Left cardiac atrium (tissue), 4 donors: ENCODE measurements at places on chromosomes 16 and 17.
A peak's percentile ranks its signal among the peaks of the same experiment; 100 is the strongest.

DNA sequence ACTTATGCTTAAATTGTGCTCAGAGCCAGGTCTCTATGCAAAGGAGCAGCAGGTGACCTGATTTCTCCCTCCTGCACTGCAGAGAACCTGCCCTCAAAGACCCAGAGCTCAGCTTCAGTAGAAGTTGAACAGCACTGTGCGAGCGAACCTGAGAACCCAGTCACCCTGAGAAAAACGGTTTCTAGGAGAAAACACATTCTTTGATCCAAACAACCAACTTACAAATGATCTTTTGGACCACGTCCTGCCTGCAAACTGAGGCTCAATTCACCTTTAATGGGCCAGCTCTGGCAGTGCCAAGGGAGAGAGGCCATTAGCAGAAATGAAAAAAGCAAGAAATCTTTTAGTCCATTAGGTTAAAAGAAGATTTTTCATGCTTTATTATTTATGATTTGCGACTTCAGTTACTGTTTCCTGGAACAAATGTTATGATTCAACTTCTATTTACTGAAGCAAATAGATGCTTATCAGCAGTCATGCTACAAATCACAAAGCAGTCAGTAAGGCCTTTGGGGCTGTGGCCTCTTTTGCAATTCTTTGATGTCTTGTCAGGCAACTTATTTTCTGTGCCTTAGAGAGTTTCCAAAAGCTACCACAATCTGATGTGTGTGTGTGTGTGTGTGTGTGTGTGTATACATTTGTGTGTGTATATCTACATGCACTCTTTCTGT, 65.7 kb upstream of the LRRC37A3 start:
- no peak for DNase-seq

DNA sequence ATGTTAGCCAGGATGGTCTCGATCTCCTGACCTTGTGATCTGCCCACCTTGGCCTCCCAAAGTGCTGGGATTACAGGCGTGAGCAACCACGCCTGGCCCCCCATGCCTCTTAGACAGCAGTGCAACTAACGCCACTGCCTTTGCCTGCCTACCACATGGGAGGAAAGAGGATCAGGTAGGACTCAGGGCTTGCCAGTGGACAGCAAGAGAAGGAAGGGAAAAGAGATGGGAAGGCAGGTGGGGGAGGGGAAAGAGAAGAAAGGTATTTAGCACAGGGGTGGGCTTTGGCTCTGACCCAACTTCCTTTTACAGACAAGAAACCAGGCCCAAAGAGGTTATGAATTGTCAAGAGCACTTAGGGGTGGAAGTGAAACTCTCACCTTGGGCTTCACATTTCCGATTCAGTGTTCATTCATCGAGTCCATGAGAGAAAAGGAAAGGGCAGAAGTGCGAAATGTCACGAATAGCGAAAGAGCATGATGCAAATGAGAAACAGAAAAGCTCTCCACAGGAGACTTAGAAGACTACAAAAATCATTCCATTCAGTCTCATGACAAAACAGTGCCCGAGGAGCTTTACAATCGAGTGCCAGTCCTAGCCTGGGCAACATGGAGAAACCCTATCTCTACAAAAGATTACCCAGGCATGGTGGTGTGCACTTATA, 36.4 kb downstream of the CDK5R1 start:
- no peak for DNase-seq

- no peak for DNase-seq
These were observed 71.5 kb upstream of the PLCG2 start for GRCh38 chr16:81707411-81708265.

DNA sequence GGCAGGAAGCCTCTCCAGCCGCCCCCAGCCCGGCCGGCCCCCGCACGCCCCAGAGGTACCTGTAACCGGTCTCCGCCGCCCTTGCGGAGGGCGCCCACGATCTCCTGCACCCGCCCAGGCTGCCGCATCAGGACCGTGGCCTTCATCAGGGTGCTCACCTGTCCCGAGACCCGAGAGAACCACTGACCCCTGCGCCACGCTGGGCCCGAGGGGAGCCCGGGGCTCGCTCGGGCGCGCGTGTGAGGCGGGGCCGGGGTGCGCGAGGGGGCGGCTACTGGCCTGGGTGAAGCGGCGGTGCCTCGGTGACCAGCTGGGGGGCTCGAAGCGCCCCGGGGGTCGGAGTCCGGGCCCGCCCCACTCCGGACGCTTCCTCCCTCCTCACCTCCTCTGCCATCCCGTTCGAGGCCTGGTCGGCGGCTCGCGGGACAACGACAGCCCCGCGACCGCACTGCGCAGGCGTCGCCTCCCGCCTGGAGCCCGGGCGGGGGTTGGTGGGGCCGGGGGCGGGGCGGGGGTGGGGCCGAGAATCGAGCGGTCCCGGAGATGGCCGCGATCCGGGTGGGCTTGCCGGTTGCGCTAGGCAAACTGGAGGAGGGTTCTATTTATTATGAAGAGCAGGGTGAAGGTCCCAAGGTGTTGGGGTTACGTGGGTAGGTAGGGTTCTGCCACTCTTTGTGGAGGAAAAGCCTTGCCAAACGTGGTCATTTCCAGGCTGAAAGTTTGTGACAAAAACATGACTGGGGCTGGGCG, at the start of gene NT5C3B:
TSS of gene NT5C3B (minus strand) at position 433 of the 750 bp plus-strand sequence. CDS start at position 394, 39 bp downstream.
- DNase-seq = peak; percentile 75

GRCh38 chr17:62765351-62765750, 42.8 kb downstream of the MARCHF10 start:
- DNase-seq = no peak

GRCh38 chr16:31253642-31254045, 6.1 kb upstream of the ITGAM start:
- DNase-seq = peak; percentile 44

- no peak for DNase-seq
These were observed 38.7 kb downstream of the CMIP start for GRCh38 chr16:81483064-81483969.

DNA sequence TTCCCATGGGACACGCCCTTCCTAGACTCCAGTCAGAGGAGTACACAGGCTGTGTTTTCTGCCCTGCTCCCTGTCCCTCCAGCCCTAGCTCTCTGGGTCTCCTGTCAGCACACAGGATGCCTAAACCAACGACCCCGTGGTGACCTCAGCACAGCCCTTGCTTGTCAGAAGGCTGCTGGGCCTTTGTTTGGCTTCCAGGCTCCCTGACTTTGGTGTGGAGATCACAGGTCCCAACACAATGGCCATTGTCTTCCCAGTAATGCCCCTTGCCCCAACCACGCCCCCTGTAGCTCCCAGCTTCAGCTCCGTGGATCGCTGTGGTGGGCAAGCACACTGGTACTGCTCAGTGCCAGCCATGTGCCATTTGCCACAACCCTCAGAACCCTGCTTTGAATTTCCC, 15.0 kb downstream of the HNF1B start:
- DNase-seq = no peak

DNA sequence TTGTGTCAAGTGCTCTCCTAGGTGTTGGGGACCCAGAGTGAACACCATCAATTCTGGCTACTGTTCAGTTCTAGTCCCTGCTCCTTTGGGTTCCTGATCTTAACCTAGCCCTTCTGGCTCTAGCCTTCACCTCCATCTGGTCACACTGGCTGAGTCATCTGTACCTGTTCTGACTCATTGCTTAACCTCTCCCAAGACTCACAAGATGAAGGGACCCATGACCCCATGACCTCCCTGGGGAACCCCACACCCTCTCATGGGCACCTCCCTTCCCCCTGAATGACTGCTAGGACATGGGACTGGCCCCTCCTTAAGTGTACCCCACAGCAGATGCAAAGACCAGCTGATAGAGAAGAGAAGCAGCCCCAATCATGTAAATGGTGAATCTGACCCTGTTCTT, 345.8 kb upstream of the CDH5 start:
- DNase-seq = no peak

- DNase-seq = peak; percentile 67
These were observed 660 bp downstream of the RBBP6 start for GRCh38 chr16:24539850-24540601.

- DNase-seq = peak; percentile 67
These were observed 20.7 kb downstream of the LGALS9 start for GRCh38 chr17:27651411-27652345.

DNA sequence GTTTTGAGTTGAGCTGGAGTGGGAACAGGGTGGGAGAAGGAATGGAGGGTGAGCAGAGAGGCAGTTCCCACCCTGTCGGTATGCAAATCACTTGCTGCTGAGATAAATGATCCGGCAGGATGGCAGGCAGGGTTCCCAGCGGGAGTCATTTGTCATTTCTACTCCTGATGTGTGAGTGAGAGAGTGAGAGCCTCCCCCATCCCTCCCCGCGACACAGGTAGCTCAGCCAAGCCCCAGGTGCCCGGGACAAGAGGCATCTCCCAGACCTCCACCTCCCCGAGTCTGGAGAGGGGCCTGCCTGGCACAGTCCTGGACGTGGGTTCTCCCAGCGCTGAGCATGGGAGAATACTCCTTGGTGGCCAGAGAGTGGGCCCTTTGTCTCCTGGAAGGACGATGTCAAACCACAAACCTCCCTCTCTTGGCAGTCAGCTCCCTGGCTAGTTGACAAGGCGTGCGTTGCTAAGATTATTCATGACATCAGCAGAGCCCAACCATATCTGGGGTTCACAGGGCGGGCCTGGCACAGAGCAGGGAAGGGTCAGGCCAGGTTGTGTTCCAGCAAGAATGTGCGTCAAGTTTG, 33.7 kb upstream of the TNRC6C start:
- DNase-seq = peak; percentile 87

DNA sequence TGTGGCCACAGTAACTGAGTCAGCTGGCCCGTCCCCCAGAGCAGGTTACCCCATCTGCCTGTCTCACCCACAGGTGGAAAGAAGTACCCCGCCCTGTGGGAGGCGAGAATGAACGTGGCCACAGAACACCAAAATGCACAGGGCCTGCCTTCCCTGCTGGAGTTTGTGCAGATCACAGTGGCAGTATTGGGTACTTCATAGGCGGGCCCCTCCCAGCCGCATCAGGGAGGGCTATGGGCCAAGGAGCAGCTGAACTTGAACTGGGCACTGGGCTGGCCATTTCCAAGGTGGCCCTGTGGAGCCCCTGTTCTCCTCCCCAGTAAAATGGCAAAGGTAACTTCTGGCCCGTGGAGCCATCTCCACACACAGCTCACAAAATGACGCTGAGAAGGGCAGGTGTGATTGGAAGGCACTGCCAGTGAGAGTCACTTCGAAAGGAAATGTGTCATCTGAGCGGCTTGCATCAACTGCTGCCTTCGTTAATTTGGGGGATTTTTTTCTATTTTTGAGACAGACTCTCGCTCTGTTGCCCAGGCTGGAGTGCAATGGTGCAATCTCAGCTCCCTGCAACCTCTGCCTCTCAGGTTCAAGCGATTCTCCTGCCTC, 162.9 kb downstream of the ENGASE start:
- DNase-seq = no peak

- no peak for DNase-seq
These were observed 17.2 kb downstream of the CMIP start for GRCh38 chr16:81461766-81462165.

- peak; percentile 71 for DNase-seq
These were observed 82.9 kb downstream of the ZNF778 start for GRCh38 chr16:89300311-89300975.

- DNase-seq = no peak
These were observed 7.7 kb downstream of the USP6 start for GRCh38 chr17:5123343-5124124.

DNA sequence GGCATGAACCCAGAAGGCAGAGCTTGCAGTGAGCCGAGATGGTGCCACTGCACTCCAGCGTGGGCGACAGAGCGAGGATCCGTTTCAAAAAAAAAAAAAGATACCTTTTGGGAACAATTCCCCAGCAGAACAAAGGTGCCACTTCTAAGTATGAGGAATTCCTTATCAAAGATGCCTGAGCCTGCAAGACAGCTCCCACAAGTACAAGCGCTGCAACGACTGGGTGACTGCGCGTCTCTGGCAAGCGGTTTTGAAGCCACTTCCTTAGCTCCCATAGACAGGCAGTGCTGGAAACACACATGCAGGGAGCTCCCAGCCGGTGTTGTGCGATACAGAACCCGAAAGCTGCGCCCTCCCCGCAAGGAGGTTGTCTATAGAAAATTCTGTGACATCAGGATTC, 60.5 kb downstream of the ADCY9 start:
- DNase-seq = no peak

DNA sequence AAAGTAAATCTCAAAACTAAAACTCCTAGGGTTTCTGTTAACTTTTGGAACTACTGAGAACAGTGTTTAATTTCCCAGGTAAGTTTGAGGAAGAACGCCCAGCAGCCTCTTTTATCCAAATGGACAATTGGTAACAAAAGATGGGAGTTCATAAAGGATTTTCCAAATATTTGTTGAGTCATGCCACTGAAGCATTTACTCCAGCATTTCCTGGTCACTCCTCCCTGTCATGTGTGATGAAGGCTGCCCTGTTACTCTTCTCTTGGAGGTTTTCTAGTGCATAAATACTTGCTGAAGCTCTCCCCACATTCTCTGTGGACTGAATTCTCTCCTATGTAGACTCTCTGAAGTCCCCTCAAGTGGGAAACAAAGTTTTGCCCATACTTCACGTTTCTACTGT, 16.5 kb downstream of the ZNF75A start:
- DNase-seq = no peak

- DNase-seq = no peak
These were observed 166.4 kb downstream of the CYB561 start for GRCh38 chr17:63279498-63280230.

GRCh38 chr17:79739148-79740062, 8.7 kb downstream of the ENPP7 start:
- no peak for DNase-seq

DNA sequence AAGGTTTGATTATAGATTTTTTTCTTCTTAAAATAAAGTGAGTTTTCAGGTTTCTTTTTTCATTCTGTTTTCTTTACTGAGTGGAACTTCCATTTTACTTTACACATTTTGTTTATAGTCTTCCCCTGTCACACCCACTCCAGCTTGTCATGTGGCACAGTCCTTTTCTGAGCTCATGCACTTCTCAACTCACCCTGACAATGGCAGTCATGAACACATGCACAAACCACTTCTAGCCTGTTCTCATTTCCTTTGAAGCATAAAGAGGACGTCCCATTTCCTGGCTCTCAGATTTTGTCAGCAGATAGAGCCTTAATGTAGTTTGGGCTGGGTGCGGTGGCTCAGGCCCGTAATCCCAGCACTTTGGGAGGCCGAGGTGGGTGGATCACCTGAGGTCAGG, 168.0 kb downstream of the AHSP start:
- DNase-seq = no peak

DNA sequence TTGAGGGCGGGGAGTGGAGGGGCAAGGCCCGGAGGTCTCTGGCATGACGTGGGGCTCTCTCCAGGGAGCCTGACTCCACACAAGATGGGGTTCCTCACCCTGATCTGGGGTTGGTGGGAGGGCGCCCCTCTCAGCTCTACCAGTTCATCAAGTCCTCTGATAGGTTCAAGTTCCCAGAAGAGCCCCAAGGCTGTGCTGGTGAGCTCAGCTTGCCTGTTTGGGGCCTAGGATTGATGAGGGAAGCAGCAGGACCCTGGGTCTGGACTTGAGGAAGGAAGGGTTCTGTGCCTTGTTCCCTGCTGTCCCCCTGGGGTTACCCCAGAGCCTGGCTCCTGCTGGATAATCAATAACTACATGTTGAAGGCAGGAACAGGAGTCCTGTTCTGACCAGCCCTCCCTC, 3.5 kb downstream of the MGAT5B start:
- DNase-seq = no peak

DNA sequence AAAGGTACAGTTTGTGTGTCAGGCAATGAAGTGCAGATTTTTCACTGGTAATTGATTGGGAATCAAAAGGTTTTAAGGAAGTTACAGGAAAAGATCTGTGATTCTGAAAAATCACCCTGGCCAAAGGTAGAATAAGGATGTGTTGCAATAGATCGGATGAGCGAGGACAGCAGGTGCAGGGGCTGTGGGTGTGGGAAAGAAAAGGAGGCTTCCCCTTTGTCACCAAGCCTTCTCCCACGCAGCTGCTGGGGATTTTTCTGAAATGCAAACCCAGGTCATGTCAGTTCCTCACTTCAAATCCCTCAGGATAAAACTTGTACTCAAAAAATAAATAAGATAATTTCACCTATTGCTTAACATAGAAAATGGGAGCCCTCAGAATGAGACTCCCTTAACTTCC, 47.9 kb upstream of the ARHGAP17 start:
- DNase-seq = no peak
